ENCODE measurements at places on chromosomes 4 and X.

DNA sequence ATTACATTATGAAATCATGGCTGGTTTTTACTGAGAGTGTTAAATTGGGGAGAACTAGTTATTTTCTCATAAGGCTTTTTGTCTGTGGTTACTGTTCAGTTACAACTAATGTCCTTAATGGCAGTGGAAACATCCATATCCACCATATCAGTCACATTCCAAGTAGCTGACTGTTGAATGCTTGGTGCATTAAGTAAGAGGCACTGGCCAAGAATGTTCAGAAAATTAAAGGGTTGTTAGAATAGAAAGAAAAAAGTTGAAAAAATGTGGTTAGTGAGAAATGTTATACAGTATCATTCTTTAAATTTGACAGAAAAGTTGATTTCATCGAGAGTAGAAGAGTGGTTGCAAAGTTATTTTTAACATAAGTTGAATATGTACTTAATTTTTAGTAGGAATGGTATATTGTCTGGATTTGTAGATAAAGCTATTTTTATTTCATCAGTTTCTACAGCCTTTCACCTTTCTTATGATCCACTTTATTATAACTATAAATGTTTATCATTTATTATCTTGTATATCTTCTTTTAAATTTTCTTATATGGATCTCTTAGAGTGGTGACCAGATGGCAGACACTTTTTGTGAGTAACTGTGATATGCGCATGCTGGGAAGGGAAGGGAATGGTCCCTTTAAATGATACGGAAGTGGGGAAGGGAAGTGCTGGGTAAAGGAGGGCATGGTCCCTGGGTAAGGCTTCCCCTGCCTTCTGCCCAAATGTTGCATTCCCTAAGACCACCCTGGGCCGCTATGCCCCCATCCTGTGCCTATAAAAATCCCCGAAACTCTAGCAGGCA is 2407.1 kb downstream of the ARAP2 start:
- no peak for DNase-seq

- no peak for DNase-seq
Measured at GRCh38 chr4:86401826-86402225, 42.0 kb upstream of the MAPK10 start.

- no peak for DNase-seq
Measured at GRCh38 chrX:95346856-95347255, 1337.8 kb upstream of the DIAPH2 start.

DNA sequence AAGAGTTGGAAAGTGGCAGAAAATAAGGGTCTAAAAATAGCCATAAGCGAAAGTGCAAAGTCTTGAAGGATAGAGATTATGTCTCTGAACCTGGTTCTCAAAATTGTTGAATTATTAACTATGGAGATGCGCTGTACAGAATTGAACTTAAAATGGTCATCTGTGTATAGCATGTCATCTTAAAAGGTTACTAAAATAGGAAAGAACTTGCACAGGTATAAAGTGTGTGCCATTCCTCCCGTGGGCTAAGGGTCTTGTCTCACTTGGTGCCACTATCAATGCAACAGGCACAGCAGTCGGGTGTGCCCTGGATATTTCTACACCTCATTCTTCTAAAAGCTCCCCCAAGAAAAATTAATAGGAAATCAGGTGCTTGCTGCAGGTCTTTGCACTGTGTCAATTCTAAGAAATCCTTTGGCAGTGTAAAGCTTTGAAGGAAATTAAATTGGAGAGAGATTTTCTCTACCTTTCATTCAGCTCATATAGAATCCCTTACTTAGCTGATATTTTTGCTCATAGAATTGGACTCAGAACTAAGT is 2.4 kb downstream of the SORBS2 start:
- no peak for DNase-seq

- no peak for DNase-seq
Measured at GRCh38 chr4:84952776-84953175, 13.7 kb downstream of the WDFY3 start.

- DNase-seq, result no peak
Measured at GRCh38 chr4:149296503-149296902, 519.1 kb downstream of the IQCM start.

GRCh38 chrX:2500091-2500802 is 529 bp downstream of the DHRSX start:
- peak; percentile 28 for DNase-seq

DNA sequence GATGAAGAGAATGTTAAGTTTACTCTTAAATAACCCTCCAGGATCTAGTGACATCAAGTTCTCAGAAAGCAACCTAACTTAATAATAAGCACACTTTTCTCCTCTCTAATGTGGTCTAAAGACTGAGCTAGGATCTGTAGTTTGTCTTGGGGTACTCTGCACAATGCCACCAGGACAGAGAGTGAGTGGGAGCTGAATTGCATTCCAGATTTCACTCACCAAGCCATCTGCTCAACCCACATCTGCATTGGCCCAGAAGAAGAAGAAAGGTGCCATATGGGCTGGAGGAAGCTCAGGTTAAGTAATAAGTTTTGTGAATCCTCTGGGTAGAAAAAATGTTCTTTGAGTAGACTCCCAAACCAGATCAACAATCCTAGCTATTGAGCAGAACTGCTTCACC is 384.6 kb downstream of the PPP3CA start:
- DNase-seq, result no peak

- no peak for DNase-seq
Measured at GRCh38 chr4:113820108-113820507, 58.6 kb upstream of the CAMK2D start.

DNA sequence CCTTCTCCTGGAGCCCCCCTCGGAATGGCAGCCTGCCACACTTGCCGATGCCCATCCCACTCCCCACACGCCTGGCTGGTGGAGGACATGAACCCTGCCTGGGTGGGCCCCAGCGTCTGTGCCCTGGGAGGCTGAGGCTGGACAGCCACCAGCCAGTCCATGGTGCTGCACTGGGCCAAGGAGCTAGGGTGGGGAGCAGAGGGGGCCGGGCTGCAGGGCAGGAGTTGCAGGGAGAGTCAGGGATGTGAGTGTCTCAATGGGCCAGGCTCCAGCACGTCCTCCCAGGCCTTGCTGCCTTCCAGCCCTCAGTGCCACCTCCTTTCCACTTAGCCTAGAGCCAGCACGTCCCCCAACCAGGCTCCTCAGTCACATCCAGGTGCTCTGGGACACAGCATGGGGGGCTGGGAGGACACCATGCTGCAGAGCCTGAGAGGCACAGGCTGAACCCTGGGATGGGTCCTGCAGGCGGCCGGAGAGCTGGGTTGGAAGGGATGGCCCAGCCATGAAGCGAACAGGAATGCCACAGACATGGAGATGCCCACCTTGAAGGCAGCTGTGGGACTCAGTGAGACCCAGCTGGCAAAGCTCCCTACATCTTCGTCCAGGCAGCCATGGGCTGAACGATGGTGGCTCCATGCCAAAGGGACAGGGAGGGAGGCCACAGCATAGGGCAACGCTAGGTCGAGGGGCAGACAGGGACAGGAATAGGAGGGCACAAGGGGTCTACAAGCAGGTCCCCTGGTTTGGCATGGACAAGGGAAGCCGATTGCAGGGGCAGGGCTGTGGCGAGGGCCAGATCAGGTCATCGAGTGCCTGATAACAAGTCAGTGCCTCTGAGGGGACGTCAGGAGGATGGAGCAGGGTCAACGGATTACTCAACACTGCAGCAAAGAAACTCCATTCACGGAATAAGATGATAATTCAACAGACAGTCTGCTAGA is 30.1 kb upstream of the MXD4 start:
- no peak for DNase-seq

DNA sequence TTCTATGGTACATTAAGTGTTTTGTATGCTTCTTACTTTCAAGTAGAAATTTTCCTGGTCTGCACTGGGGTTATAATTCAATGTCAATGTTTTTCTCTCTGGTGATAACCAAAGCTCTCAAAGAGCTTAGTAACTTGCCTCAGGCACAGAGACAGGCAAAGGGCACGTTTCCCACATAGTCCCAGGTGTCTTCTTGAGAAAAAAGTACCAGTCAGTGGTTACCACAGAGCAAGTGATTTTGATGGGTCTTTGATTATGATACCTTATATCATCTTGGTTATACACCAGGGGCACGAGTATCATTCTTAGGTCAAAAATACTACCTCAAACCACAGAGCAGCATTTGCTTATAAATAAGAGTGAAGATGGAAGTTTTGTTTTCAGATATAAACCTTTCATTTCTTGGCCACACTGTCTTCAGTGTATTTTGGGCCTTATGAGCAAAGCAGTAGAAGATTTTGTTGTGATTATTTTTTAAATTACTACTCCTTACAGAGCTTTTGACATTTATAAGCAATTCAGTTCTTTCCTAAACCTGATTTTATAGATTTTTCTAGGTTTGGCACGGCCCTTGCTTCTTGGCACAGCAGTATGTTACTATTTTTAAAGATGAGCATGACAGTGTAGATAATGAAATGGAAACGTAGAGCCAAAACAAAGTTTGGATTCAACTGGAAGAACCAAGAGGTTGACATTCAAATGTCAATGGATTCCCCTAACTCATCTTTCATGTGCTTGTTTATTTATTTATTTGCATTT is 85.3 kb upstream of the TLL1 start:
- peak; percentile 29 for DNase-seq

All from T-helper 2 cell (primary cell).